ENCODE measurements at places on chromosomes 7 and 10.

DNA sequence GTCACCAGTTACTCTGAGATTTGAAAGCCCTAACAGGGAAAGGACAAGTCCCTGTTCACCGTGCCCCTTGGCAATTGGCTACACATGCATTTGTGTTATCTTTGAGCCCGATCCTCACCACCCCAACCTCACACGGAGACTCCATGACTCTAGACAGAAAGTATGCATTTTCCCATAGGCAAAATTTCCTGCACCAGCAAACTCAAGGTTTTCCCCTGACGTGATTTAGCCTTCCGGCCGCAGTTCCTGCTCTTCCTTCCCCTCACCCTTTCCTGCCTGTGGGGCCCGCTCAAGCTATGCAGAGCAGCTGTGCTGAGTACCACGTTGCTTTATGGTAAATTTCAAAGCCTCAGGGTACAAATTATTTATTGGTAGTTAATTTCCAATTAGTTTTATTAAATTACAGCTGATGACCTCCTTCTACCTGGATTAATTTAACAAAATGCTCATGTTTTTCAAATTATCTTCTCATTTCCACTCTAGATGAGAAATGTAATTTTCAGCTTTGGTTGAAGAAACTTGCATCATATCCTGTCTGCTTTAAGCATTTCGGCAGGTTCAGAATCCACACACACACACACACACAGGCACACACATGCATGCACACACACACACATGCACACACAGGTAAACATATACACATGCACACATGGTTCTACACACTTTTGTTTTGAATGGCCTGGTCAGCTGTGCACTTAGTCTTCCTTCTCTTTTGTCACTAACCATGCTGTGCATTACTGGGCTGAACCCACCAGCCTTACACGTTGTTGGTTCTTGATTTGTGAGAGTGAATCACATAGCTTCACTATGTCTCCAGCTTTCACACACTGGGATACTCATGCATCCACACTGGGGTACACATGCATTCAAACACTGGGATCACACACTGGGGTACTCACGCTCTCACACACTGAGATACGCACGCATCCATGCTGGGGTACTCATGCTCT, 283.1 kb upstream of the PITRM1 start:
- DNase-seq, result no peak

- DNase-seq, result no peak
Observed at GRCh38 chr7:156898938-156899337, 6.0 kb upstream of the LMBR1 start.

- peak; percentile 85 for DNase-seq
Observed at GRCh38 chr7:17134786-17135185, 163.7 kb upstream of the AHR start.

GRCh38 chr7:134949171-134949570, 37.1 kb upstream of the AGBL3 start:
- no peak for DNase-seq

- DNase-seq, result no peak
Observed at GRCh38 chr7:151665368-151665767, 145.7 kb upstream of the RHEB start.

DNA sequence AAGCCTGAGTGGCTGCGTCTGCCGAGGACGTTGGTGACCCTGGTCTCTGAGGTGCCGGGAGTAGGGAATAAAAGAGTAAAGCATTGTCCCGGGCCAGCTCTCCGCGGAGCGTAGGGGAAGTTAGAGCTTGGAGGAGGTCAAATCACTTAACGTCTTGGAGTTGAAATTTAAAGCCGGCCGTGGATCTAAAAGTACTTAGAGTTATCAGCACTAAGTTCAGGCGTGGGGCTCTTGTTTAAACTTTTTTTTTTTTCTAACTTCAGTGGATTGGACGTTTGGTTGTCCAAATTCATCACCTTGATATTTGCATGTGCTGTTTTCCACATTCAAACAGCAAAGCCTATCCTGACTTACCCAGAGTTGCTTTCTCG, 700 bp downstream of the NIPSNAP2 start:
- peak; percentile 40 for DNase-seq

DNA sequence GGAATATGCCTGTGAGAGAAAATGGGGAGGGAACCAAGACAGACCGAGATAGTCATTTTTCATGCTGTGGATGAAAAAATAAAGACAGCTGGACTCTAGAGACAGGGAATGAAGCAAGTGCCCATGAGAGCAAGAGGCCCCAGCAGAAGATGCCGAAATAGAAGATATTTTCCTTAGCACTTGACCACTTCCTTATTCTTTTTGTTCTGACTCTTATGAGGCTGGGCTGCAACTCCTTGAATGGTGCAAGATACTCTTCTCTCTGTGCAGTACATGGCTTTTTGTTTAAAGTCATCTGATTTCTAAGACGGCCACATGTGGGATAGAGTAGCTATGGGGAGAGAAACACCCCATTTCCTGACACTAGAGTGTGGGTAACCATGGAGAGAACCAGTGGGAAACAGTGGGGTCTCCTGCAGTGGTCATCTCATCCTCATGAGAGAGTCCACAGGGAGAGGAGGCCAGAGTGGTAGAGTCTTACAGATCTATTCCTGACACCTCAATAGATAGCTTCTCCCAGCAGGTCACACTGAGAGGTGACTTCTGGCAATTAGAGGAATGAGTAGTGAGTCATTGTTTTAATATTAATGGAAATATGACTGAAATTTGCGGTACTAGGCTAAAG, 18.0 kb upstream of the VCL start:
- no peak for DNase-seq

DNA sequence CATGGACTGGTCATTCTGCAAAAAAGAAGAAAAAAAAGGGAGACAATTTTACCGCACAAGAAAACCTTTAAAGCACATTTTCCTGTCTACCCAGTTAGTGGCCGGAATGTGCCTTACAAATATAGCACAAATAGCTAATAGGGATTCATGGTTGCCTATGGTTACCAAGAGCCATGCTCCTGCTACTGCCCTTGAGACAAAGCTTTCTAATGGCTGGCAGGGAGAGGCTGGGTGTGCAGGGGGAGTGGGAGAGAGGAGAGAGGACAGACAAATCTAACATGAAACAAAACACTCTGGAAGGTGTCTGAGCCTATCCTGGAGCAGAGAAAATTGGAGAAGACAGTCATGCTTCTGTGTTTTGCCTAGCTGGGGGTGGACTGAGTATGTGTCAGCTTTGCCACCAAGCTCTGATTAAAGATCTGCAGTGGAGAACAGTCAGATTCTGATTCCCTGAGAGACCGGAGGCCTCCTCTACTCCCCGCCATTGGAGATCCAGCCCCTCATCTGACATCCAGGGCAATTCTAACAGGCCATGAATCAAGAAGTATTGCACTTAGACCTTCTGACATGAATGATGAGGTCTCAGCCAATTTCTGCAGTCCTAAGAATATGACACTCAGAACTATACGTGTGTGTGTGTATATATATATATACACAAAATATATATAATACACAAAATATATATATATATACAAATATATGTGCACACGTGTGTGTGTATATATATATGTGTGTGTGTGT, 80.2 kb downstream of the PRTFDC1 start:
- DNase-seq, result no peak

- DNase-seq, result no peak
Observed at GRCh38 chr10:22564060-22564459, 150.3 kb downstream of the PIP4K2A start.

- DNase-seq, result no peak
Observed at GRCh38 chr7:159024280-159024951, 120.3 kb downstream of the VIPR2 start.

- no peak for DNase-seq
Observed at GRCh38 chr10:79293841-79294581, 53.3 kb upstream of the PPIF start.

- no peak for DNase-seq
Observed at GRCh38 chr7:55423891-55424290, 58.8 kb downstream of the LANCL2 start.

DNA sequence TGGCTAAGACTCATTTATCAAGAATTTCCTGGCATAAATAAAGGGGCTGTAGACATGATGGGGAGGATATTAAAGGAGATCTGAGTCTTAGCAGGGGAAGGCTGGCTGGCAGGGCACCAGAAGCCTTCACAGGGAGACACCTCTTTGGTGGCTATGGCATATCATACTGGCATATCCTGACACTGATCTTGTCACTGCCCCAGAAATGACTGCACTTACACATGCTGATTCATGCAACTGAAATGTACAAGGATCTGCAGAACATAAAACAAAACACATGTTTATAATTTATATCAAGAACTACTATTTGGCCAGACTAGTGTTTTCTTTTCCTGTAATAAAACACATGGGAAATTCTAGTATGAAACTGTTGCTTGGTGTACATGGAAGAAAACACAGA, 5.5 kb upstream of the LIPN start:
- no peak for DNase-seq

DNA sequence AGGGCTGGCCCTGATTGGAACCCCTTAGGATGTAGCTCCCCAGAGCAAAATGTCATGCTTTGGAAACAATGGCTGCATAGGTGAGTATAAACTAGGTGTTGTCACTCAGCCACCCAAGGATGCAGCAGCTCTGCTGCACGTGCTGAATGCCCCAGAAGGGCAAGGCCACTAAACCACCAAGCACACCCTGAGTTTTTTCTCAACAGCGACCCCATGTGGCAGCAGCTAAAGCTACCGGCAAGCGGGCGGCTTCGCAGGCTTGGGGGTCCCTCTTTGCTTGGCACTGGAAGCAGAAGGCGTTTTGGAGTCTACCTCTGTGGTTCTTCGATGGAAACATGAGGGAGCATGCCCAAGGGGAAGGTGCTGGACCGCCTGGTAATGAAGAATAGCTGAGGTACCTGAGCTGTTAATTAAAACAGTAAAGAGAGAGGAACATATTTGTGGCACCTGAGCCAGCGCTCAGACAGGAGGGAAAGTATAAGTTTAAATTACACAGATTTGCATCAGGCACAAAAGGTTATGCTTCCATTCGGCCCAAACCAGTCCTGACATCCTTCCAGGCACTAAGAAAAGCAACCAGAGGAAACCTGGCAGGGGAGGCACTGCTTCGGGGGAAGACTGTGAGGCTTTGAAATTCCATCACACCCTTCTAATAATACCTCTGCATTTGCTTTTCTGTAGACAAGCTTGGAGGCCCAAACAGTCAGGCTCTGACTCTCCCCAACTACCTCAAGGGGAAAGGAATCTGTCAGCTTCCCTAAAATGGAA, 152.1 kb downstream of the GFRA1 start:
- no peak for DNase-seq

- DNase-seq, result no peak
Observed at GRCh38 chr7:71140264-71140663, 8.3 kb downstream of the GALNT17 start.

- DNase-seq, result no peak
Observed at GRCh38 chr10:37314862-37315261, 189.5 kb downstream of the ANKRD30A start.

GRCh38 chr7:73715648-73716317, 3.7 kb downstream of the STX1A start:
- peak; percentile 83 for DNase-seq

DNA sequence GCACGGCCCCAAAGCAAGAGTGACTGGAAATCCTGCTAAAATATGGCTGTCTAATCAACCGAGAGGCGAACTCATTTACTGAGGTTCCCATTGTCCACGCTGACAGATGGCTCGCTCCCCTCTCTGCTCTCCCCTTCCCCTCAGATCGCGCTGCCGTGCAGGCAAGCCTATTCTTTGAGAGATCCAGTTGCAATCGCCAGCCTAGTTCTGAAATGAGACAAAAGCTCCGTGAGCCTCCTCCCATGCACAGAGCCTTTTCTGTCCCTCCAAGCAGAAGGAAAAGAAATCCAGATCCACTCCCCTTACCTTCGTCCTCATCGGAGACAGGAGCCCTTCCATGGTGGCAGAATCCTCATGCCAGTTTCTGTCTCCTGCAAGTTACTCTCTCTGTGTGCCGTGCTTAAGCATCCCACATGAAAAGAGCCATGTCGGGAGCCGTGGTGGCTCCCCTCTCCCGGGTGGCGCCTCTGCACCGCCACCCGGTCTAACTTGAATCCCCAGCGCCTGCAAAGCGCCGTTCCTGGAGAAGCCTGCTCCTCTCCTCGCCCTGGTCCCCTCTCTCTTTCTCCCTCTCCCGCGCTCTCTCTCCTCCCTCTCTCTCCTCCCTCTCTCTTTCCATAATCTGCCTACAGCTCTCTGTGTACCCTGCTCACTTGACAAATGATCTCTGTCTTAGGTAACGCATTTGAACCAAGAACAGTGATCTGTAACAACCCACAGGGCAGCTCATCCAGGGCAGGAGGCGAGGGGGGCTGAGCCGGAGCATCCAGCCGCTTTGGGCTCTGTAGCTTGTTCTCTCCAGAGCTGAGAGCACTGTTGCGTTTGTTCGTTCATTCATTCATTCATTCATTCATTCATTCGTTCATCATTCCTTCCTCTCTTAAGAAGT, 156.8 kb downstream of the FRMD4A start:
- DNase-seq, result no peak

DNA sequence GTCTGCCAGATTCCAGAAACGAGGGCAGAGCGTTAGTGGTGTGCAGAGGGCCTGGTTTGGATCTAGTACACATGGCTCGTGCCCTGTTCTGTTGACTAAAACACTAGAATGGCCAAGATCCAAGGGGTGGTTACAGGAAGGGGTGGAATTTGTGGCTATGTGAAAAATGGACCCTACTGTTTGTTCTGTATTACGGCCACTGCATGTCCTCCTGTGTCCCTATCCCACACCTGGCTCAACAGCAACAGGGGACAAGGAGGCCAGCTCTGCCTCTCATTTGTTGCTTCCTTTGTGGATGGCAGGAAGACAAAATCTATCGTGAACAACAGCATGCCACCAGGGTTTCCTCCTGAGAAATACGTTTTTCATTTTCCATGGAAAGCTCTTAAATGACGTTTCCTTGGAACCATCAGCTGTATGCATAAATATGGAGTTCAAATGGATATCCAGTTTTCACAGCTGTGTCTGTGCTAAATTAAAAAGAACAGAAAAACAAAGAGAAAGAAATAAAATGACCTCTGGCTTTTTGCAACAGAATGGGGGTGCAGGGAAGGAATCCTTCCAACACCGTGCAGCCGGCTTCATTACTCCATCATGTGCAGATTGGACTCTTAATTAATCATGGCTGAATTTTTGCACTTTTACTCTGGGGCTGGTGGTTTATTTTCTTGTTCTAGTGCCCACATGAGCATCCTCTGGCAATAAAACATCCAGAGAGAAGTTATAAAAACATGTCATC, 318.9 kb downstream of the CXCL12 start:
- no peak for DNase-seq

- no peak for DNase-seq
Observed at GRCh38 chr10:106570268-106570667, 594.2 kb downstream of the SORCS1 start.

DNA sequence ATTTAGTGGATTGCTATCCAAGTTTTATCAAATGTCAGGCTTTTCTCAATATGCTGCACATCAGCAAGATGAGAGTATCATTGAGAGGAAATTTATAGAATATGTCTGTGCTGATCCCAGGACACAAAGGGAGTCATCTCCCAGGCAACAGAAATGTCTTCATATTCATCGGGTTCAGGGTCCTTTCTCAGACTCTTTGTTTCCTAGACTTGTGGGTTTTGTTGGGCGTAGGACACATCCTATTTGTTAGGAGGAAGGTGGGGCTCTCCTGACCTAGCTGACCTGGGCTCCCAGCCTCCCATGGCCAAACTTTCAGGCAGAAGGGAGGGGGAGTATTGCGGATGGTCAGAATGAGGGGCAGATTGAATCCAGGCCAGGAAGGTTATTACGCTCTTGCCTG, 22.9 kb upstream of the NPS start:
- DNase-seq, result no peak
